ENCODE measurements at places on chromosomes 1 and 21.
A peak's percentile ranks its signal among the peaks of the same experiment; 100 is the strongest.

DNA sequence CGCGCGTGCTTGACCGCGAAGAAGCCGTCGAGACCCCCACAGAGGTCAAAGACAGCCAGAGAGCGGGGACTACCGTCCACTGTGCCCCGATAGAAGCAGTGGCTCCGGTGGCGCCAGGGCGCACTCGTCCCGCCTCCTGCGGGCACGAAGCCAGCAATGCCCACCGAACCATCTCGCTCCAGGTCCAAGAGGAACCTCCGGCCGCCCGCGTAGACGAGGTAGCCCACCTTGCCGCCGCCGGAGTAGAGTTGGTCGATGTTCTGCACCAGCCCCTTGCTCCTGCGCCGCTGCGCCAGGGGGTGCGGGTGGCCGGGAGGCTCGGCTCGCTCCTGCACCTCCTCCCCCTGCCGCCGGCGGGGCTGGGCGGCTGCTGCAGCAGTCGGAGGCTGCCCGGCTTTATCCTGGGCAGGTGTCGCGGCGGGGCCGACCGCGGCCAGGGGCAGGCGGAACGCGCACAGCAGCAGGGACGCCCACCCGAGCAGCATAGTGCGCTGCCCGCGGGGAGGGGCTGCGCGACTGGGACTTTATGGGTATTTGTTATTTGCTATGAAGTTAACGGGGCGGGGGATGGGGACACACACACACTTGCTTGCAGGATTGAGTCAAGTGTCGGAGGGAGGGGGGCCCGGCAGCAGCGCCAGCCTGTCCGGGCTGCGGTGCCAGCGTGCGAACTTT, 844 bp downstream of the ADAMTS5 start:
- DNase-seq: peak; percentile 31

DNA sequence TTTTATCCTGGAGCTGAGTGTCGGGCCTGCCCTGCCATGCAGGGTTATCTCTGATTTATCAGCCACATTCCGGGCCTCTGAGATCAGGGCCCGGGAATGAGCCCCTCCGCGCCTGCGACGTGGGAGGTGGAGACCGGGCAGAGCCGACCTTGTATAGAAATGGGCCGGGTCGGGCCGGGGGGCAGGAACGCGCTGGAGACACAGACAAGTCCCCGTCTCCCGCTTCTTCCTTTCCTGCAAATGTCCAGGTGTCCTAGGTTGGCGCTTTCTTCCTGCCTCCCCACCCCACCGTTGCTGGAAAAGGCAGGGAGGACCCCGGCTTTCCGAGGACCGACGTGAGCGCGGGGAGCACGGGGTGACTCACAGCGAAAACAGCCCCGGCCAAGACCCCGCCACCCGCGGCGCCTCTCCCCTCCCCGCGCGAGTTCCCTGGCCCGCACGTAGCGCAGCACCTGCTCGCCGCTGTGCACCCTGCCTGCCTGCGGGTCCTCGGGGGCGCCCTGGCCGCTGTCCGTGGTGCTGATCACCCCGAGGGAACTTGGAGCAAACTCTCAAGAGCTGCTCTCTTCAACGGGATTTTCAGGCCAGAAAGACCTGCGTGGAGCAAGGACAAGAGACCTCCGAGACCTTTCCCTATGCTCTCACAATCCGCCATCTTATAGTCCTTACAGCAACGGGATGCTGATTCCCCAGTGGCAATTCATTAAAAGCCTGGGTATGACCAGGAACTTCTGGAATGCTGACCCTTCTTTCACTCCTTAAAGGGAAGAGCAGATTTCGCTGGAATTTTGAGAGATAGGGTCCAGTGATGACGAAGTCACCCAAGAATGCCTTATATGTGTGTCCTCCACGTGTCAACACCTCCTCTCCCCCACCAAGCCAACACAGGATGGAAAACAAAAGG, 475 bp upstream of the NPPB start:
- DNase-seq: peak; percentile 70

GRCh38 chr1:106717591-106717990, 338.9 kb upstream of the PRMT6 start:
- DNase-seq: peak; percentile 82

DNA sequence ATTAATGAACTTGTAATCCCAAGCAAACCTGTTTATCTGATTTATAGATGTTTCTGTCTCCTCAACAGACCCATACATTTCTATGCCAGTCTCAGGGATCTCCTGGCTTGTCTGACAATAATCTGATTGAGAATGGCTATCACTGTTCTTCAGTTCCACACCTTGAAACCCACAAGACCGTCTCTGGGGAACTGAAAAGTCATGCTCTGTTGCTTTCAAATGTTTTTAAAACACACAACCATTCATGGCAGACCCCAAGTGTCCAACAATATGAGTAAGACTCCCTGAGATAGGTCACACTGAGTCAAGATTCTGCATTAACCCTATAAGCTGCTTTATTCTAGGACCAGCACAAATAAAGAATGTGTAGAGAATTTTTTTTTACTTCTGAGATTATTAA, 611.2 kb upstream of the PLXNA2 start:
- DNase-seq: no peak

DNA sequence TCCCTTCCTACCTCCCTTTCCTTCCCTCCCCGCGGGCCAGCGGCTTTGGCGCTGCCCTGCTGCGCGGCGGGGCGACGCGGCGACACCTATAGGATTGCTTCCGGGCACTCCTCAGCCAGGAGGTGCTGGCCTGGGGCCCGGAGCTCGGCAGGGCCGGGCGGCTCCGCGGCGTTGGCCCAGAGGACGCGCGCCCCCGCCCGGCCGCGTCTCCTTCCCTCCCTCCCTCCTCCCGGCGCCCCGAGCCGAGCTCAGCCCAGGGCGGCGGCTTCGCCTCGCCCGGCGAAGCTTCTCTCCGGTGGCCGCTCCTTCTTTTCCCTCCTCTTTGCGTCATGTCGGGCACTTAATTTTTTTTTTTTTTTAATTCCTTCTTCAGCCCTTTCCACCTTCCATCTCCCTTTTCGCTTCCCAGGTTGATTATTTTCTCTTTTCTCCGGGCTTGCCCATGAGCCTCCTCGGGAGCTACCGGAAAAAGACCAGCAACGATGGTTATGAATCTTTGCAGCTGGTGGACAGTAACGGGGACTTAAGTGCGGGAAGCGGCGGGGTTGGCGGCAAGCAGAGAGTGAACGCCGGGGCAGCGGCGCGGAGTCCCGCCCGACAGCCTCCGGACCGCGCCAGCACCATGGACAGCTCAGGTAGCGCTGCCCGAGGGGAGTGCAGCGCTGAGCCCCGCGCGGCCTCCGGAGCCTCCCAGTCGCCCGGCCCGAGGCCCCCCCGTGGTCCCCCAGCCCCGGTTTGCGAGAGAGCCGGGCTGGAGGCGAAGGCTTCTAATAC, at the start of gene DNAJC6:
TSS of gene DNAJC6 (plus strand) at position 240 of the 774 bp plus-strand sequence. CDS start at position 443, 203 bp downstream.
- DNase-seq: peak; percentile 72

- peak; percentile 82 for DNase-seq
Observed at GRCh38 chr1:12434174-12434573, 183.8 kb downstream of the DHRS3 start.

DNA sequence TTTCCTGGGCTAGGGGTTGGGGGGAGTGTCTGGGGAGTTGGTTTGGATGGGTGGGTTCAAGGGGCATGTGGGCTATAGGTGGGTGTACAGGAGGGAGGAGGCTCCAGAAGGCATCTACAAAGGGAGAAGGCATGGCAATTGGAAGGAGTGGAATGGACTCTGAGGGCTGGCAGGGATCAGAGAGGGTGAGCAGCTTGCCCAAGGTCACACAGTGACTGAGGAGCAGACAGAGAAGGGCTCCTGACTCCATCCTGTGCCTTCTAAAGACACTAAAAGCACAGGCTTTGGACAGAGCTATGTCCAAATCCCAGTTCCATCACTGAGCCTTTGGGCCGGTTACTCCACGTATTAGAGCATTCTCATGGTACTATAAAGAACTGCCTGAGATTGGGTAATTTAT, 151.8 kb downstream of the PTPRU start:
- no peak for DNase-seq

DNA sequence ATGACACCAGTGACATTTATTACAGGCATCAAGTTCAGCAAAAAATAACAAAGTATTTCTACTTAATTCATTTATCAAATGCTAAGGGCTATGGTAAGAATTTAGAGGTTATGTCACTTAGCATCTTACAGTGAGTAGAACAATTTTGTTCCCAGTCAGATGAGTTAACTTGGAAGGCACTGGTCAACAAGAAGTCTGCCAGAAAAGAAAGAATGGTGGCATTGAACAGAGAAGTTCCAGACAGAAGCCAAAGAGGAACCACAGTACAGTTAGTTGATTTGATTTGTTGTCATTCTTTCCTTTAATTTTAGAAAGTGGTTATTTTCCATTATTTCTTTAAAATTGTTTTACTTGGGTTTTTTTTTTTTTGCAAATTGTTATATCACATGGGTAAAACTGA, 232.2 kb upstream of the PKN2 start:
- no peak for DNase-seq

DNA sequence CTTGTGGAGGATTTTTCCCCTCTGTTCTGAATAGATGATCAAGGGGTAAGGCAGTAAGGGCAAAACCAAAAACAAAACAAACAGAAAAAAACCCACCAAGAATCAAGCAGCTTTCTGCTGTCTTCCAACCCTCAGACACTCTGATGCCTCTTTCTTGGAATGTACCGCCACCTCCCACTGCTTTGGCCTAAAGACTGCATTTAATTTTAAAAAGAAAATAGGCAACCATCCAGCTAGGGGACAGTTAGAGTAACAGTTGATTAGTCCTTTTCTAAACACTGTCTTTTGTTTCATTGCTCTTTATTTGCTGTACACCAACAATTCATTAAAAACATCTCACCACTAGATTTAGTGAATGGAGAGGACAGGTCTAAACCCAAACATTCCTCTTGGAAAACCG, 21.5 kb downstream of the WLS start:
- peak; percentile 61 for DNase-seq

DNA sequence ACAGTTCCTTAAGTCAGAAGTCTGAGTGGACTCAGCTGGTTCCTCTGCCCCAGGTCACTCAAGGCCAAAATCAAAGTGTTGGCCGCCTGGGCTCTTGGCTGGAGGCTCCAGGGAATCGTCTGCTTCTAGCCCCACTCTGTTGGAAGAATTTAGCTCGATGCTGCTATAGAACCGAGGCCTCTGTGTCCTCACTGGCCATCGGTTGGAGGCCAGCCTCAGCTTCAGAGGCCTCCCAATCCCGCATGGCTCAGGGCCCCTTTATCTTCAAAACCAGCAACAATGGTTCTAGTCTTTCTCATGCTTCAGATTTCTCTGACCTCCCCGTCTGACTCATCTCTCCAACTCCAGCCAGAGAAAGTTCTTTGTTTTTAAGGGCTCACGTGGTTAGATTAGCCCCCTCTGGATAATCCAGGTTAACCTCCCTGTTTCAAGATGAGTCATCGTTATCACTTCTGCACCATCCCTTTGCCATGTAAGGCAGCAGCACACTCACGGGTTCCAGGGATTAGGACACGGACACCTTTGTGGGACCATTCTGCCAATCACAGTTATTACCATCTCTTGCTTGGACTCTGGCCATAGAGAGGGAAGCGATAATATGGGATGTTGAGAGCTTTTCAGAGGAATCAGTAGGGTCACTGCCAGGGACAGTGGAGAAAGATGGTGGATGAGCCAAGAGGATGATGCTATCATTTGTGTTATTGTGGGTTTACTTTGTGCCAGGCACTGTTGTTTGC, 13.6 kb downstream of the FHAD1 start:
- DNase-seq: peak; percentile 23

DNA sequence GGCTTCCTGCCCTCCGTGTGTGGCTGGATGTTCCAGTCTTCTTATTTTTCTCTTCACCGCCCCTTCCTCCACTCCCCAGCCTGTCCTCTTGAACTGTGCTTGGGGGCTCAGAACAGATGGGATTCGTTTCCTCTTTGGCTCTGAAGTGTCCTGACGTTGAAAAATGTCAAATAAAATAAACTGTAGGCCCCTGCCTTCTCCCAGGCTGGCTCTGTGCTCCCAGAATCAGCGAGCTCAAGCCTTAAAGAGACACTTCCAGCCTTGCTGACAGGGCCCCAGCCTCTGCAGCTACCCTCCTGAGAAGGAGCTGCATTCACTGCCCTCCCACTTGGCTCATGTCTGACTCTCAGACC, 104.2 kb upstream of the IPO9 start:
- DNase-seq: no peak

DNA sequence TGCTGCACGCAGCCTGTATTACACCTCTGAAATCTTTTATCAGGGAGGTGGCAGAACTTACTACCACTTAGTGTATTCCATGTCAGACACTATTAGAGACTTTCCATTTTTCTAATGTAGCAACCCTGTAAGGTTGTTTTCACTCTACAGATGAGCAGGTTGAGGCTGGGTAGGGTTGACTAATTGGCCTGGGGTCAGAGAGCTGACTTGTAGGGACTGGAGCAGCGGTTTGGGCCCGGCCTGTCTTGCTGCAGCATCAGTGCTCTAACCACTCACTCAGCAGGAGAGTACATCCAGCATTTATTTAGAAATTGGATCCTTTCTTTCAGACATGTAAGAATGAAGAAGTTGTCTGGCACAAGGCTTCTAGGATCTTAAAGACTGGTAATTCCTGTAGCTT, 25.7 kb upstream of the NBL1 start:
- no peak for DNase-seq

GRCh38 chr1:157431751-157432150, 120.6 kb downstream of the FCRL5 start:
- DNase-seq: peak; percentile 35

GRCh38 chr1:235059221-235059620, 69.4 kb downstream of the TOMM20 start:
- DNase-seq: no peak

- no peak for DNase-seq
Observed at GRCh38 chr1:158422212-158422611, 3.8 kb downstream of the OR10K2 start.

- DNase-seq: no peak
Observed at GRCh38 chr1:89711140-89711778, 78.3 kb downstream of the LRRC8C start.

- peak; percentile 82 for DNase-seq
Observed at GRCh38 chr1:15923241-15923640, 52.7 kb downstream of the ZBTB17 start.

DNA sequence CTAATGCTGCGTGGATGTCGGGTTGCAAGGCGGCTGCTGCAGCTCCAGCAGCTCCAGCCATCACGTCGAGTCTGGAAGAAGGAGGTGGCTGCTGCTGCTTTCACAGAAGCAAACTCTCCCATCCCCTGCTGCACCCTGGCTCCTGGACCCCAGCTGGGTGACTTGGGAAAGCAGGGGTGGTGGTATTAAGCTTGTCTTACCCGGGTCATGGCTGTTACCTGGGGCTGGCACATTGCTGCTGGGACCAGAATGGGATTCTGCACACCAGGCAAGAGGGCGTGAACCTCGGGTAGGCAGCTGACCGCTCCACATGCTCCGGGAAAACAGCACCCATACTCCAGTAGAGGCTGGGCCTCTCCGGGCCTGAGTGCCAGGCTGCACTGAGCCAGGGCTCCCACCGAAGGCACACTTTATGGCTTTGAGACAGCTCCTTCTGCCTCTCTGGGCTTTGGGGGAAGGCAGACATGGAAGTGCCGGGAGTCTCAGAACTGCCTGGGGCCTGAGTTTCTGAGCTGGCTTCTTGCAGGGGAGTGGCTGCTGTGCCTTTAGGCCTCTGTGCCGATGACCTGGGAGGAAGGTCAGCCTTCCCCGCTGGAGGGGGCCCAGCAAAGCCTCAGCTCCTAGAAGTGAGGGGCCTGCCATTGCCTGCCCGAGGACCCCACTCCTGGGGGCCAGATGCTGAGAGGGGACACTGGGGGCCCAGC, 1.2 kb downstream of the SMIM1 start:
- DNase-seq: no peak

- peak; percentile 13 for DNase-seq
Observed at GRCh38 chr1:71298633-71299032, 217.8 kb upstream of the ZRANB2 start.
